ENCODE measurements at places on chromosomes 12 and 14.

GRCh38 chr12:130456375-130457199 is 118.9 kb downstream of the PIWIL1 start:
- no peak for DNase-seq

GRCh38 chr12:112980491-112981158 is 2.3 kb downstream of the OAS2 start:
- DNase-seq: no peak

- no peak for DNase-seq
Observed at GRCh38 chr12:7884689-7885088, 12.0 kb upstream of the SLC2A14 start.

GRCh38 chr12:33054371-33054770 is 157.8 kb upstream of the PKP2 start:
- no peak for DNase-seq

DNA sequence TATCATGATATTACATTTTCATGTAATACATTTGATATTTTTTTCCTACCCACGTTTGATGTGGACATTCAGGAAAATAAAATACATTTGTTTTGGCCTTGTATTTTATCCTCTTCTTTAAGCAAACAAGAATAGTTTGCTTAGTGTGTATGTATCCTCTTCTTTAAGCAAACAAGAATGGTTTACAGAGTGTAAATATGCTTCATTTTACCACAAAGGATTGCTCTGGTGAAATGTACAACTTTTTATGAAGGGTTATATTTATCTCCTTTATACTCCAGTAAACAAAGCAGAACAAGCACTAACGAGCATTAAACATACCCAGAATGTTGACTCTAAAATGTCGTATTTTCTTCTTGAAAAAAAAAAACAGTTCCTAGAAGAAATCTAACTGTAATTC is 244.7 kb downstream of the KCNH5 start:
- no peak for DNase-seq

DNA sequence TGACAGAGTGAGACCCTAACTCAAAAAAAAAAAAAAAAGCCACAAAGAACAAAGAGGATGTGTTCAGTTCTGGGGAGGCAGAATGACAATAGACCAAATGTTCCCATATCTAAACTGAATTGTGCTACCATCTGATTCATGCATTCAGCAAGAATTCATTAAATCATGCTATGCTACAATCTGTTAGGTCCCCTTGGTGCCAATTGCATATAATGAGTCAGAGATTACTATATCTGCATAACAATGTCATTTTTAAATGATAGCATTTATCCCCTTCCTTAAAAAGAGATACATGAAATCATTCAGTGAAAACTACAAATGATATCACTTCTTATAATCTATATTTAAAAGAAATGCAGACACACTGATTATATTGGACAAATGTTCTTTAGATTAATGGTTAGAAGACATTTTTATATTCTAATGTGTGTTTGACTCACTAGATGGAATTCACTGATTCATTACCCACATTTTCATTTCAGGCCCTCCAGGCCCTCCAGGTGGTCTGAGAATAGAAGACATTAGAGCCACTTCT is 207.6 kb upstream of the PDZRN4 start:
- DNase-seq: no peak

DNA sequence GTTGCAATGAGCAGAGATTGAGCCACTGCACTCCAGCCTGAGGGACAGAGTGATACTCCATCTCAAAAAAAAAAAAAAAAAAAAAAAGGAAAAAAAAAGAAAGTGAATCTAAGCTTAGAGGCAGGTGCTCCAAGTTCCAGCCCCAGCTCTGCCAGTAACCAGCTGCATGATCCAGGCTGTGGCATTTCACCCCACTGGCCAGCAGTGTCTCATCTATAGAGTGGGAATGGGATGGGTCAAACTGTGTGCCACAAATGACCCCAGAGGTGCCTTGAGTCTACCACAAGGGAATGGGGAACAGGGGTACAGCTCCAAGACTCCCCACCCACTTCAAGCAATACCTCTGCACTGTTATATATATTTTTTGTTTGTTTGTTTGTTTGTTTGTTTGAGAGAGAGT is 5.0 kb downstream of the PLEKHD1 start:
- DNase-seq: no peak

Measured in substantia nigra (tissue), 51 donors.